CD4-positive, alpha-beta memory T cell (primary cell): ENCODE measurements at places on chromosomes 12 and 14.

GRCh38 chr12:129559776-129560175, 344.0 kb downstream of the TMEM132D start:
- no peak for DNase-seq

DNA sequence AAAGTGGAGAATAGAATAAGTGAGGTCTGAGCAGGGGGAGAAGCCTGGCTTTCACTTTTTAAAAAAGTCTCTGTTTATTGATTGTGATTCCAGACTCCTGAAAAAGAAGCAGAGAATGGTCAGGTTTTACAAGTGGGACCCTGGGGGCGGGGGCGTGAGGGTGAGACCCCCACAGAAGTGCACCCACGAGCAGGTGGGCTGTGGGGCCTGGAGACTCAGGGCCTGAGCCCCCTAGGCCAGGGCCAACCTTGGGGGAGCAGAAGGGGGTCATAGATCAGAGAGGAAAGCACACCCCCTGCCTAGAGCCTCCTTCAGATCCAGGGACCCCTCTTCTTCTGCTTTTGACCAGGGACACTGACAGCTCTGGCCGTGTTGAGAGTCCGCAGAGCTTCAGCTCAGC, 180.3 kb downstream of the ADGRD1 start:
- no peak for DNase-seq

- DNase-seq, result no peak
Observed at GRCh38 chr14:22448035-22448904, 140.8 kb downstream of the DAD1 start.

DNA sequence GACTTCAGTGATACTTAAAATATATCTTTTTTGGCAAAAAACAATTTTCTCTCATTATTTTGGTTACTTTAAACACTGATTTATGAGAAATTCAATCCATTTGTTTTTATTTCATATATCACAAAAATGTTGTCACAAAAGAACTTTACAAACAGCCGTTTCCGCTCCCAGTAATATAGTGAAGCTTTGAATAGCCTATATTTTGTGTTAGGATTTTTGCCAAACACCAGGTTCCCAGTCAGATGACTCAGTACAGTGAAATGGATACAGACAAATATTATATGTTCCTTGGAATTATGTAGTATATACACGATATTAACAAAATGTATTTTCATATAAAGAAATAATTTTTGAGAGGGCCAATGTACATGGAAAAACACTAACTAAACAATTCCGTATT, 411.1 kb downstream of the CCER1 start:
- no peak for DNase-seq

DNA sequence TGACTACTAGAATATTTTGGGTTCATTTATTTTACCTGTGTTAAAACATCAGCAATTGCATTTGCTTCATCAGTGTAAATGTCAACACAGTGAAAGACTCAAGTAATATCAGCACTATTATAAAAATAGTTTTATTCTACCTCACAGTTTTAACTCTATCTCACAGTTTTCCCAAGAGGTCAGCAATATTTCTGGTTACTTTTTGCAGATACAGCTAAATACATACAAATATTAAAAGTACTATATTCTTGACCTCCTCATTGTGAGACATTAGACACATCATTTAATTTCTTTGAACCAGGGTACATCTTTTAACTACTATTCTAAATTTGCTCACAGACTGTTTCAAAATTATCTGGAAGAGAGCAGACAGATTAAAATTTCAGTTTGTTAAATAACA, 321.7 kb upstream of the OR4E1 start:
- no peak for DNase-seq

DNA sequence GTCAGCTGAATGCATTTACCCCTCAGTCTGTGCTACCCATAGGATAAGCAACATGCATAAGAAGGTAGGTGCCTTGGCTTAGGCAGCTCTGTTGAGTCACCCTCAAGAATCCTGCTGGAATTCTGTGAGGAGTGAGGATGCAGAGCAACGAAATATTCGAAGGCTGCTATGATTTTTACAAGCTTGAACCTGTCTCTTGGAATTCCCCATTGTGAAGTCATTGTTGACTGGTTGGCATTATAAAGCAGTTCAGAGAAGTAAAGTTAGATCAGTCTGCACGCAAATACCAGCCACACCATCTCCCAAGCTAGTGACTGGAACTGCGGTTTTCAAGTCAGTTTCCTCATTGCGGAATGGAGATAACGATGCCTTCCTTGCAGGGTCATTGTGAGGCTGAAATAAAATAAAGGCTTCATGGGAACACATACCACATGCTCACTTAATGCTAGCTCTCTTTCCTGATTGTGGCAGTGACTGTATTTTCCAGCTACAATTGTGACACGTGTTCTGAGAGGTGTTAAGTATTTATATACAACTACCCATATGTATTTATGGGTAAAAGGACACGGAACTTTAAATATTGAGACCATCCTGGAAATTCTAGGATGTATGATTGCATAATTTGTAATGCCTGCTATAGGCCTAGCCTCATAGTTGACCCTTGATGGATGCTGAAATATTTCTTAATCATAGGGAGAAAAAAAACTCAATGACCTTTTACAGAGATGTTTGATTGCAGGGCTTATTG, 96.7 kb downstream of the ETV6 start:
- no peak for DNase-seq

DNA sequence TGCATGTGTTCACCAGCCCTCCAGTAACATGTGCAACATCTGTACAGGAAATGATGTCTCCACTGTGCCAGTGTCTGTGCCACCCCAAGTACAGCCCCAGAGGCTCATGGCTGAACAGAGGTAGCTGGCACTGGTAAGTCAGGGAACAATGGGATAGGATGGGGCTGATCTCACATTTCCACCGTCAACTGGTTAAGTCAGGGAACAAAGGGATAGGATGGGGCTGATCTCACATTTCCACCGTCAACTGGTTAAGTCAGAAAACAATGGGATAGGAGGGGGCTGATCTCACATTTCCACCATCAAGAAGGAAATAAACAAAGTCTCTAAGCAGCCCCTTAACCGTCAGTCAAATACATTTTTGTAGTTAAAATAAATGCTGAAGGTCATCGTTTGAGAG, 246.6 kb downstream of the TMEM132D start:
- DNase-seq, result no peak

GRCh38 chr14:75469606-75470237, 41.9 kb downstream of the JDP2 start:
- DNase-seq, result no peak

GRCh38 chr12:54140588-54141388, 48.0 kb downstream of the SMUG1 start:
- no peak for DNase-seq

DNA sequence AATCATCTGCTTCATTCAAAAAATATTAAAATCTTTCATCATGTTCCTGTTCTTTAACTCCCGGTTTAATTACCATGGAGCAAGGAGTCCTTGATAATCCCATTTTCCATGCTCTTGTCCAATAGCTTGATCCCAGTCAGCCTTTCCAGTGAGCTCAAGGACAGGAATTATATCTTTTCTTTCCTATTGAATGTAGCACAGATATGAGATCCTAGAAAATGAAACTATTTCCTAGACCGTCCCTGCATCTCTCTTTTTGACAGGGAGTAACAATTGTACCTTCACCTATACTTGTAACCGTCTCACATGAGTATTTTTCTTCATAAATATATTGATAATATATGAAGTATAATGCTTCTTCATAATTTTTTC, 35.6 kb downstream of the PIK3C2G start:
- no peak for DNase-seq

DNA sequence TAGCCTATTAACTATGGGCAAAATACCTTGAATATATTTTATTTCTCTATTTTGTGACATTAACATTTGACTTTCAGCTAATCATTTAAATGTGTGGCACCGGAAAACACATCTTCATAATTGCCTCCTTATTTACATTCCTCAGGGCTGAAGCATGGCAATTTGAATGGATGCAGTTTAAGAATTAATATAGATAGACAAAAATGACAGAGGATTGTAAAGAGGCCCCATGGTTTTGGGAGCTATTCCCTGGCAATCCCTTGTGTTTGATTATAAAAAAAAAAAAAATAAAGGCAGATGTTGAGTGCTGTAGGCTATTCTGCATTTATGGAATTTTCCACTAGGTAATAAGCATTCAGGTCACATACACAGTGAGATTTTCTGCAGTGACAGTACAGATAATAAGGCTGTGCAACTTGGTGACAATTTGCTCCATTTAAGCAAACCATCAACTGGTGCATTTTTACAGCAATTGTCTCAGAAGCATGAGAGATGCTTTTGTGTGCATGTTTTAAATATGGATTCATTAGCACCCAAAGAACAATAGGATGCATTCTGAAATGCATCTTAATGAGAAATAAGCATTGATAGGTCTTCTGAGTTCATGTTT, 123.2 kb upstream of the SLC38A4 start:
- DNase-seq, result no peak

DNA sequence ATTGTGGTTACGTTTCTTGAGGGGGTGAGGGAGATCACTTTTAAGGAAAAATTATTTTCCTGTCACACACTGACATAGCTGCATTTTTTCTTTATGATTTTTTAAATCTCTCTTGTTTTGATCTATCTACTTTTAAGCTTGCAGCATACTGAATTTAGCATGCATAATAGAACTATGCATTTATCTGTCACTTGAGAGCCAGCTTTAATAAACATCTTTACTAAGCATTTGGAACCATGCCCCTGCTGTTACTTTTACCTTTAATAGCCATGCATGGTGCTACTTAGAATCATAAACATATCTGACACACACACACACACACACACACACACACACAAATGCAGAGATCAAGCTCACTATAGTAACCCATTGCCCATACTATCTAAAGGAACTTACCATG, 486.2 kb downstream of the NELL2 start:
- DNase-seq, result no peak

DNA sequence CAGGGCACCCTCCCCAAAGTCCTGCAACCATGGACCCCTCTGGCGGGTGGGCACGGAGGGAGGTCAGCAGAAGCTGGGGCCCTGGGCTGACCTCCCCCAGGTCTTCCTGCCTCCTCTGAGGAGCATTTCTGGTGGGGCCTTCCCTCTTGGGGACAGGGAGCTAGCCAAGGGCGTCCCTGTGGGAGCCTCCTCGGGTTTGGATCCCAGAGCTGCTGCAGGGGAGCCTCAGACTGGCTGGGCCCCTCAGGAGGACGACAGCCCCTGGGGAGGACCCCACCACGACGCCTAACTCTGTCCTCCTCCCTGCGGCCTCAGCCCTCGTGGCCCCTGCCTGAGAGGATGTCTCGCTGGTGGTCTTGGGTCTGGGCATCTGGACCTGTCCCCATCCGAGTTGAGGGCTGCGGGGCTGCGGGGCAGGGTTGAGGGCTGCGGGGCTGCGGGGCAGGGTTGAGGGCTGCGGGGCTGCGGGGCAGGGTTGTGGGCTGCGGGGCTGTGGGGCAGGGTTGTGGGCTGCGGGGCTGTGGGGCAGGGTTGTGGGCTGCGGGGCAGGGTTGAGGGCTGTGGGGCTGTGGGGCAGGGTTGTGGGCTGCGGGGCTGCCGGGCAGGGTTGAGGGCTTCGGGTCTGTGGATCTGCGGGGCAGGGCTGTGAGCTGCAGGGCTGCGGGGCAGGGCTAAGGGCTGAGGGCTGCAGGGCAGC, 37.4 kb downstream of the FBRSL1 start:
- no peak for DNase-seq

DNA sequence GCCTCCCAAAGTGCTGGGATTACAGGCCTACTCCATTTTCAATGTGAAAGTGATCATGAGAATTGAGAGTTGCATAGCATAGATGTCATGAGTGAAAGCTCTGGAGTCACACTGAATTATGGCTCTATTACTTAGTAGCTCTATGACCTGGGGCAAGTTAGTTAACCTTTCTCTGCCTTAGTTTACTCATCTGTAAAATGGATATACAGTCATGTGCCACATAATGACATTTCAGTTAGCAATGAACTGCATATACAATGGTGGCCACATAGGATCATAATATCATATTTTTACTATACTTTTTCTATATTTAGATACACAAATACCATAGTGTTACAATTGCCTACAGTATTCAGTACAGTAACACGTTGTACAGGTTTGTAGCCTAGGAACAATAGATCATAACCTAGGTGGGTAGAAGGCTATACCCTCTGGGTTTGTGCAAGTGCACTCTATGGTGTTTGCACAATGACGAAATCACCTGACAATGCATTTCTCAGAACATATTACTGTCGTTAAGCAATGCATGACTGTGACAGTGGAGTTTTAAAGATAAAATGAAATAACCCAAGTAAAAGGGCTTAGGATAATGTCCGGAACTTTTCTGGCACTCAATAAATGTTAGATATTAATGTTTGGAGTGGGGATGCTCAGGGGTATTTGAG, 53.1 kb downstream of the ZFYVE26 start:
- DNase-seq, result no peak

GRCh38 chr14:88248606-88249005, 74.5 kb downstream of the KCNK10 start:
- DNase-seq, result no peak

DNA sequence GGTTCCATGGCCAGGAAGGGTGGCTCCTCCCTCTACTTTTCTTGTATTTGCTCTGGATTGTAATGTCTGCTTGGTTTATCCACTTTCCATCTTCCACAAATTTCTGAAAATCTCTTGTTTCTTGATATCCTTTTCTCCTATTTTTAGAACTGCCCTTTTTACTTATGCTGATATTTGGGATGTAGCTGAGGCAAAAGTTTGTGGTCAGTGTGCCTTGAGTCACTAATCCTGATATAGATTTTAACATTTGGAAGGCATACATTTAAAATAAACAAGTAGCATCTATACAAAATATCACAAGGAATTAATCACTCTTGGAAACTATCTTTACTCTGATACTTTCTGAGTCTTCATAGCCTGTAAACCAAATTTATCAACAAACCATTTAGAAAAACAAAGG, 11.0 kb downstream of the GRIP1 start:
- no peak for DNase-seq

GRCh38 chr14:88225721-88226120, 97.3 kb downstream of the KCNK10 start:
- no peak for DNase-seq

DNA sequence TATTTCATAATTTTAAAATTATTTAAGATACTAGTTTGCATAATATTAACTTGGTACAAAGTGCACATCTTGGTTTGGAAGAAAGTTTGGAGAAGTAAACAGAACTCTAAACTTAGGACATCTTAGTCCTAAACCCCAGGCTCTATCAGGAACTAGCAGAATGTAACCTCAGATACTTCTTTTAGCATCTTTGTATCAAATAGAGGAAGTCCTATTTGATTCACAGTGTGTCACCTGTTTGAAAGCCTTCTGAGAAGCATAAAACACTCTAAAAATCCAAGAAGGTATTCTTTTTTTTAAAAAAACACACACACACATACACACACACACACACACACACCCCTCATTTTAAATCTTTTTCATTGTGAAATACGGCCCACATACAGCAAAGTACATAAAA, 12.0 kb upstream of the RNU6-7 start:
- DNase-seq, result no peak
